NCI-H510A treated with DMSO at 0.1 percent for 48 hours (cell line): ENCODE measurements at places on chromosomes 11 and 22.

GRCh38 chr11:76236092-76236999 lies 30.0 kb upstream of the WNT11 start:
- peak; percentile 83 for DNase-seq

- DNase-seq, result no peak
These were observed 575 bp upstream of the MOV10L1 start for GRCh38 chr22:50089231-50089630.

- DNase-seq, result no peak
These were observed 123.8 kb downstream of the TEAD1 start for GRCh38 chr11:12797996-12798395.

- DNase-seq, result no peak
These were observed 169.0 kb downstream of the BARX2 start for GRCh38 chr11:129544691-129545090.

- peak; percentile 15 for DNase-seq
These were observed 871 bp upstream of the SEZ6L start for GRCh38 chr22:26168330-26168851.

GRCh38 chr11:117829369-117829725 lies 4.8 kb upstream of the FXYD2 start:
- DNase-seq, result no peak

DNA sequence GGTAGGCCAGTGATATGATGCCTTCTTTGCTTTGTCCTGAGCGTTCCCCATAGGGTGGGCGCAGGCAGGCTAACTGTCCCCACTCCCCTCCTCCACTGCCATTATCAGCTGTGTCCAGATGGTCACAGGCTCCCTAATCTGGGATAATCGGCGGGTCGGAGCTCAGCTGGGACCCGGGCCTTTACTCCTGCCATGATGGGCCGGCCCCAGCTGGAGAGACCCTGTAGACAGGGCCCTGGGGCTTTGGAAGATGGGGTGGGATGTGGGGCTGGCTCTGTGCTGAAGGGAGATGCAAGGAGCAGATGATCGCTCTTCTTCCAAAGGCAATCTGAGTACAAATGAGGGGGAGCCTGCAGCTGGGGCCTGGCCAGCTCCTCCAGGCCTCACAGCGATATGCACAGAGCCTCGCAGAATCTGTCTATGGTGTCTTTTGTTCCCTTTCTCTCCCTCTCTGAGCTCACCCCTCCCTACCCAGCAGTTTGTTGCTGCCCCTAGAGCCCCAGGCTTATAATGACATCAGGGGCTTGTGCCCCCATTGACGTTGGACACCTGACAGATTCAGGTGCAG lies 11.9 kb downstream of the KLHL35 start:
- no peak for DNase-seq

GRCh38 chr11:100543386-100543785 lies 143.7 kb upstream of the ARHGAP42 start:
- no peak for DNase-seq
